ENCODE measurements at places on chromosomes 13 and 19.

GRCh38 chr13:113413898-113414282 lies 39.4 kb downstream of the ADPRHL1 start:
- DNase-seq = no peak

GRCh38 chr19:11337080-11337479 lies 2.4 kb downstream of the RAB3D start:
- no peak for DNase-seq

- DNase-seq = no peak
These were observed 5.9 kb downstream of the KLF12 start for GRCh38 chr13:74128156-74128767.

- DNase-seq = no peak
These were observed 2.5 kb downstream of the PHF11 start for GRCh38 chr13:49498206-49498605.

DNA sequence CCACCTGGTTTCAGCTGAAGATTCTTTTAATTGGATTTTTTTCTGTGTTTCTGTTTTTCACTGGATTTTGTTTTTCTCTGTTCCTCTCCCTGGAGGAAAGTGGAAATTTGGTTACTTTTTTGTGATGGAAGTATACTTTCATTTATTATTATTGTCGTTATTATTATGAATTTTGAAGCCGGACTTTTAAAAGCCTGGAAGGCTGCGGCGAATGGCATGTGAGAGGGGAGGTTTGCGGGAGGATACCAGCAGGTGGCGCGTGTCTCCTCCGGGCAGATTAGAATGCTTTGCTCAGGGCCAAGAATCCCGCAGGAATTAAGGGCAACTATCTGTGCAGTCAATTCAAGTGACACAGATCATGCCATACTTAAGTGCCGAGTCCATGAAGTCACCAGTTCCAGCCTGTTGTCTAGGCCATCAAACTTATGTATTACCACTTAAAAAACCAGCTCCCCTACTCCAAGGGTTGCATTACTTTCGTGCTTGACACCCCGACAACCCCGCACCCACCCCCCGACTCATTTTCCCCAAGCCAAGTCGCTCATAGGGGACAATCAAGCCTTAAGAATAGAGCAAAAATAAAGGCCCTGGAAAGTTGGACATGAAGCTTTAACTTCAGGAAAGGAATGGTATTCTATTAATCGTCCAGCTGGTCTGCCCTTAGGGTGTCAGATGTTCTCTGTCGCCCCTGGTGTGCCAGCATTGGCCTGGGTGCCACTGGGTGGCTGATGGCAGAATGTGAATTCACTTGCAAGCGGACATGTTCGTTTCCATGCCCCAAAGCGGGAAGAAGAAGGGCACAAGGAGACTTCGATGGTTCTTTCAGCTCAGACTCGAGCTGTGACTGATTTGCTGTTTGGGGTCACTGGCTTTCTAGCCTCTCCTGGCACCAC lies 1.3 kb upstream of the LRCH1 start:
- DNase-seq = peak; percentile 43

- DNase-seq = no peak
These were observed 1.1 kb downstream of the SLC8A2 start for GRCh38 chr19:47470447-47471195.

DNA sequence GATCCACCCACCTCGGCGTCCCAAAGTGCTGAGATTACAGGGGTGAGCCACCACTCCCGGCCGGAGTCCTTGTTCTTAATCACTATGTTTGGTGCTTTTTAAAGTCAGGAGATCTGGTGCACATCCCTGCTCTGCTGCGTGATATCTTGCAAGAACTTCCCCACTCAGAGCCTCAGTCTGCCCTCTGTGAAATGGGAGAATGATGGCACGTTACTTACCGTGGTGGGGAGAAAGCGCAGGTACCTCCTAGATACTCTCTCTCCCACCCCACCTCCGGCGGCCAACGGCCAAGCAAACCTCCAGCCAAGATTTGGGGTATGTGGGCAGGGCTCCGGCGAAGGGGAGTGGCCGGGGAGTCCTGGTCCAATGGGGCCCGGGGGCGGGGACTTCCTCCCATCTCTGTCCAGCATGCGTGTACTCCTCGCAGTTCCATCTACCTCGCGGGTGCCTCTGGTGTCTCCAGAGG lies at the start of gene RYR1:
TSS of gene RYR1 (plus strand) at position 424 of the 466 bp plus-strand sequence. CDS start 139 bp downstream, outside the sequence.
- DNase-seq = no peak

DNA sequence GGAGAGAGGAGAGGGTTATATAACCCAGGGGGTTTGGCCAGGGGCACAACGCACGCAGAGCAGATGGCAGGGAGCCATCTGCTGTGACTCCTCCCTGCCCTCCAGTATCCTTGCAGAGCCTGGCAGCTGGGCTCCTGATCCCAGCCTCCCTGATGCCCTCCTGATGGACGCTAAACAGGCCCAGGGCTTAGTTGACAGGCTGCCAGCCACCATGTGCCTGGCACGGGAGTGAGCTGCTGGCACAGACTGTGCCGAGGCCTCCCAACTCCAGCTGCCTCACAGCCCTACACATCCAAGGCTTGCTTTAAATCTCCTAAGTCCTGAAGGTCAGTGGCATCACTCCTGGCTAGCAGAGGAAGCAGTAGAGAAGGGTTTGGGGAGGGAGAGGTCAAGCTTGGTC lies 16.7 kb downstream of the SYDE1 start:
- DNase-seq = no peak

DNA sequence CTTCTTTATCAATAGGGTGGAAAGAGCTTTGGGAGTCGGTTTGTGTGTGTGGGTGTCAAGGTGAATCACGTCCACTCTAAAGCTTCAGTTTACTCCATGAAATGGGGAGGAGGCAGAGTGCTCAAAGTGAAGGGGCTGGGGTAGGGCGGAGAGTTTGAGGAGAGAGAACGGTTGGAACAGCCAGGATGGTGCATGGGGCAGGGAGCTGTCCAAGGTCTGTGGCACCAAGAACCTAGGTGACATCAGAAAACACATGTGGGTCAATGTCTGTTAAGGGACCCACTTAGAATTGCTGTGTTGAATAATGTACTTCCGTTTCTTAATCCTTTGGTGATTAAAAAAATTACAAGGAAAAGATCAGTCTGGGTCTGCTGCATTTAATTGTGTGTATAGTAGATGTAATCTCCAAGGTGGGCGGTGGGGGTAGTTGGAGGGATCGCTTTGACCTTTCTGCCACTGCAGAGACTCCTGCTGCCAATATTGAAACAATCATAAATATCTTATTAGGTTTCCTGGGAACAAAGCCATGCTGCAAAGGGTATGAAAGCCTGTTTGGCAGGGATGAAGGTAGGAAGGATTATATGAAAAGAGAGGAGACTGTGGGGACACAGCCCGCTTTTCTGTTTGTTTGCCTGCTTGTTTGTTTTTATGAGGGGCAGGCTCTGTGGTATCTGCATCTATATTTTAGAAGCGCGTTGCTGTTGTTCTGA lies 122.3 kb downstream of the ATP8A2 start:
- no peak for DNase-seq
